Astrocyte of the cerebellum (primary cell): ENCODE measurements at places on chromosomes 3 and 15.

DNA sequence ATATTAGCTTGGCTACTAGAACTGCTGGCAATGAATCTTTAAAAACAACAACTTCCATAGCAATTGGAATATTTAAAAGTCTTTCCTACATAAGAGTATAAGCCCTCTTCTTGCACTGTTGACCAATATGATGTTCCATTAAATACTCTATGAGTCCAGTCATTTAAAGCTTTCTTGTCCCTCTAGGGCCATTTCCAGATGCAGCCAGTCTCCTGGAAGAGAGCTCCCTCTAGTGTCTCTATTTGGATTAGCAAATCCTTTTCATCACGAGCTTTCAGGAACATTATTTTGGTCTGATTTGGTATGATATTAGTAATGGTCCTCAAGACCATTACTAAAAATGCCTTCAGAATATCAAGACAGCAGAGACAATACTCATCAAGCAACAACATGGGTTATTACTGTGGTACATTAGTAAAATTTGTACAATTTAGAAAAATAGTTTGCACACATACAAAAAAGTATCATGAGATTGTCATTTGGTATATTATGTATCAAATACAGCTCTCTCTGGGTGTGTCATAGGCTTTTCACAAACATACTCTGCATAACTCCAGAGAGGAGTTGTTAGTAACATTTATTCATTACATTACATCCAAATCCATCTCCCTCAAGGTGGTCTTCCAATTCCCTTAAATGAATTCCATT lies 101.3 kb downstream of the DPH6 start:
- DNase-seq, result peak; percentile 37

GRCh38 chr3:59386165-59386564 lies 336.3 kb upstream of the CFAP20DC start:
- DNase-seq, result no peak

- DNase-seq, result no peak
Observed at GRCh38 chr3:163785693-163786092, 1292.6 kb downstream of the SI start.

DNA sequence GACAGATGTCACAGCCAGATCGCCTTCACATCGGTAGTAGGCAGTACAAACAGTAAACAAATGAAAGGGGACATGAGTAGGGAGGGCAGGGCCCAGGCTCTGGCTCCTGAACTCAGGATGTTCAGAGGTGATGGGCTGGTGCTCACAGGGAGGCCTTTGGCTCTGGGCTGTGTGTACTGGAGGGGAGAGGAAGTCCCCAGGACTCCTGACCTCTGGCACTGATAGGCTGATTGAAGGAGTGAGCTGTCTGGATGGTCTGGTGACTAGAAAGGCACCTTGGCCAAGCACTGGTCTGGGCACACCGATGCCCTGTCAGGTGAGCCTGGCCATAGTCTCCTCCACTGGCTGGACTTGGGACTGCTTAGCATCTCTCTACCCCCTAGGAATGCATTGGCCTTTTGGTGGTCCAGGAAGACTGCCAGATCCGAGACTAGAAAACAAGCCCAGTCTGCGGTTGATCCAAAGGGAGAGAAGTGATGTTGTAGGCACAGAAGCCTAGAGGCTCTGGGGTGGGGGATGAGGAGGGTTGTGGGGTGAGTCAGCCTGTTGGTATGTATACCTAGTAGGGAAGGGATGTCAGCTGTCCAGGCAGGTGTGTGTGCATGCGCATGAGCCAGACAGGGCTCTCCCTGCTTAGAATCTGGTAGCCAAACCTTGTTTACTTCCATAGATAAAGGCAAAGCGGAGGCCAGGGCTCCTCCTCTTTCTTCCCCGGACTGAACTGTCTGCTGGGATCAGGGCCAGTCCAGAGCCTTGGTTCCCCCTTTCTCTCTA lies 1.9 kb downstream of the SPINT1 start:
- DNase-seq, result no peak

DNA sequence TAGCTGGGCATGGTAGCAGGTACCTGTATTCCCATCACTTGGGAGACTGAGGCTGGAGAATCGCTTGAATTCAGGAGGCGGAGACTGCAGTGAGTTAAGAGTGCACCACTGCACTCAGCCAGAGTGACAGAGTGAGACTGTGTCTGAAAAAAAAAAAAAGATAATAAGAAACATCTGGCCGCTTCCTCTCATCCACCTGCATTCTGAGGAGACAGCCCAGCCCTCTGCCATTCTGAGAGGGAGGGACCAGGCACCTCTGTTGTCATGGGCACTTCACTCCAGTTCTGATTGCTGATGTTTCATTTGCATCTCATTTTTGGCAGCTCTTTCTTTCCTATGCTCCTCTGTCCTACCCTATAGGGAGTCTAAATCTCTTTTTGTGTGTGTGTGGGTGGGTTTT lies 36.4 kb upstream of the GSK3B start:
- no peak for DNase-seq

DNA sequence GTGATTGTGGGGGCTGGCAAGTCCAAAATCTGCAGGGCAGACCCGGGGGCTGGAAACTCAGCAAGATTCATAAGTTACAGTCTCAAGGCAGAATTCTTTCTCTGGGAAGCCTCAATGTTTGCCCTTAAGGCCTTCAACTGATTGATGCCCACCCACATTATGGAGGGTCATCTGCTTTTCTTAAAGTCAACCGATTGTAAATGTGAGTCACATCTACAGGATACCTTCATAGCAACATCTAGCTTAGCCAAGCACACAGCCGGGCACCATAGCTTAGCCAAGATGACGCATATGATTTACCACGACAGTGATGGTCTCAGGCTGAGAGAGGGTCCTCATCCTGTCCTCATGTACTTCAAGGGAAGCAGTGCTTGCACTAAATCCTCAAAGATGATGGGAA lies 43.5 kb downstream of the IDH2 start:
- no peak for DNase-seq

DNA sequence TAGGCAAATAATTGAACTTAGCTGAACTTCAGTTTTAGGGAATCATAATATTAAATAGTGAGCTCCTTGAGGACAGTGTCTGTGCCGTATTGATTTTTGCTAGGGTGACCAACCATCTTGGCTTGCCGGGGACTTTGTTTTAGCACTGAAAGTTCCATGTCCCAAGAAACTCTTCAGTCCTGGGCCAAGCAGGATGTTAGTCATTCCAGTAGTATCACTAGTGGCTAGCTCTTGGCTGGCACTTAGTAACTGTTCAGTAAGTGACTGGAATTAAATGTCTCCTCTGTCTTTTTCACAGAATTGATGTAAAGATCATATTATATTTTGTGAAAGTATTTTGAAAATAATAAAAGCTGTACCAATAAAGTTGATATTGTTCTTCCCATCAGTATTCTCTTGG lies 42.3 kb downstream of the RSRC1 start:
- DNase-seq, result no peak

- no peak for DNase-seq
Observed at GRCh38 chr3:187522293-187522692, 147.9 kb downstream of the SST start.

- DNase-seq, result no peak
Observed at GRCh38 chr3:57826952-57827723, 71.0 kb downstream of the SLMAP start.

DNA sequence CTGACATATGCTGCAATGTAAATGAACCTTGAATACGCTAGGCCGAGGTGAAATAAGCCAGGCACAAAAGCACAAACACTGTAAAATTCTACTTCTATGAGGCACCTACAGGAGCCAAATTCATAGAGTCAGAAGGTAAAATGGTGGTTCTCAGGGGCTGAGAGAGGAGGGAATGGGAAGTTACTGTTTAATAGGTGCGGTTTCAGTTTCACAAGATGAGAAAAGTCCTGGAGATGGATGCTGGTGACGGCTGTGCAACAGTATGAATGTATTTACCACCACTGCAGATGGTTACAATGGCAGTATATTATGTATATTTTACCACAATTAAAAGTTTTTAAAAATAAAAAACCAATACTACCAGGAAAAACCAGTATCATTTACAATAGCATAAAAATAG lies 4.0 kb downstream of the TNK2 start:
- DNase-seq, result no peak

GRCh38 chr3:75082845-75083244 lies 468.4 kb upstream of the CNTN3 start:
- no peak for DNase-seq

- DNase-seq, result peak; percentile 57
Observed at GRCh38 chr15:80856809-80857377, 77.7 kb downstream of the CEMIP start.

DNA sequence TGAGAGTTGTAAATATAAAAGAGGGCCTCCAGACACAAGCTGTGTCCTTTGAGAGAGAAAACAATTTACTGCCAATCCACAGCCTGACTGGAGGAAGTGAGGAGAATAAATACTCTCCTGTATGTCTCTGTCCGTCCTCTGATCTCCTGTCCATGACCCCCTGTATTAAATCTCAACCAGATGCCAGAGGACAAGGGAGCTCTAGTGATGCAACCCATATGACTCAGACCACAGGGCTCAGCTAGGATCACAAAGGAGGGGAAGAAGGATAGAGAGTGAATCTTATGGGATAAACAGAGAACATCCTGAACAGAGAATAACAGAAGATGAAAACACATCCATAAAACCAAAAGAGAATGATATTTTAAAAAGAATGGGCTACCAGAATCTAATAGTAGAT lies 482.6 kb downstream of the PLOD2 start:
- DNase-seq, result no peak

DNA sequence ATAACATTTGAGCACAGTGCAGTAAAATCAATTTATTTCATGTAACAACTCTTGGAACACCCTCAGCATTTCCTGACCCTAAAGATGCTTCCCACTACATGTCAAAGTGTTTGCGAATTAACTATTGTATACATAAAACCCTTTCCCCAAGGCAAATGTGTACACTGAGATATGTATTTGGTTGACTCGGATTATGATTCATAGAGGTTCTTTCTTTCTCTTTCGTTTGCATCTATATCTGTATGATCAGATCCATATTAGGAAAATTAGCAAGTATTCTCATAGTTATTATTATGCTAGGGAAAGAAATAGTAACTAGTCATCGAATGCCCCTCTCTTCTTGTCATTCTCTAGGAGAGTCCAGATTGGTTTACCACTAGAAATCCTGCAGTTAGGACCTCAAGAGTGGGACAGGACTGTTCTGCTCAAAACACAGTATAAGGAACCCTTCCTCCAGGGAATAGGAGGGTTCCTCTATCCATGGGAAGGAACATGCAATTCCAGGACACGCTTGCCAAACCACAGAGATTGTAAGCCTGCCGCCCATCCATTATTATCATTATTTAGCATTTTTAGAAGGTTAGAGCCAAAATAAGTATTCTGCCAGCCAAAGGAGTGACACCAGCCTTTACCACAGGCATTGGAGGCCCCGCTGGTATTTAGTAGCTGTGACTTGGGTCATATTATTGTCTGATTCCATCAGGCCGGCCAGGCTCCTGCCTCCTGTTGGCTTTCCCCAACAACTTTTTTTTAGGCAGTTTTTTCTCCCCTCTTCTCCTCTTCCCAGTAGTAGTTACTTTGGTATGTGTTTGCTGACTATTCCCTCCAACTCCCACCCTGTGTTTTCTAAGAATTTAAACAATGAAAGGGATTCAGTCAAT lies 100.7 kb downstream of the GALK2 start:
- DNase-seq, result peak; percentile 92

- DNase-seq, result no peak
Observed at GRCh38 chr3:123584284-123584987, 417 bp downstream of the HACD2 start.

- no peak for DNase-seq
Observed at GRCh38 chr15:44718927-44719292, 7.6 kb downstream of the B2M start.

DNA sequence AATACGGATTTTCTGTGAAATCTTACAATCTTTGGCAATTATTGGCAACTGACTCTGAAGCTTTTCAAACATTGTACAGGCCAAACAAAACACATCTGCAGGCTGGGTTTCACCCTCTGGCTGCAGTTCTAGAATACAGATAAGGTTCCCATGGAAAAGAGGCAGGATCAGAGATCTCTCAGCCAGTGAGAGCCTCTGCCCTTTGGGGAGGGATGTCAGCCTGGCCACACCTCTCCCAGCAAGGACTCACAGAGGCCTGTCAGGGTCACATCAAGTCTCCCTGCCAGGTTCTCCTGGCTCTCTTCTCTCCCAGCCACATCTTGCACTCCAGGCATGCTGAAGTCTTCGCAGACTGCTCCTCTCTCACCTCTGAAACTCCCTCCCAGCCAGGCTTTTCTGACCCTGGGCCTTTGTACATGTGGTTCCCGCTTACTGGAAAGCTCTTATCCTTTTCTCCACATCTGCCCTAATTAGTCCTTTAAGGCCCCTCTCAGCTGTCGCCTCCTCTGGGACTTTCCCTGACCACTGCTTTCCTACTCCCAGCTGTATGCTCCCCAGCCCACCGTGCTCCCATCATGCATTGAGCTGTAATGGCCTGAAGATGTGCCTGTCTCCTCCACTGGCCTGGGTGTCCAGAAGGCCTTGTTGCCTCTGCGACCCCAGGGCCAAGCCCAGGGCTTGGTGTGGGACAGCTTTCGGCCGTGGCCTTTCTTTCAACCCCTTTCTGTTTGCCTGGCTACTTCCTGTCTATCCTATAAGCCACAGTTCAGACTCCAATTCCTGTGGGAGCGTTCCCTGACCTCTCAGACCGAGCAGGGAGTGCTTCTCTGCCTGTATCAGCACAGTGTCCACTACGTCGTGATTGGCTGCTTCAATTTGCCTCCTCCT lies 4.3 kb downstream of the RBP1 start:
- peak; percentile 54 for DNase-seq

DNA sequence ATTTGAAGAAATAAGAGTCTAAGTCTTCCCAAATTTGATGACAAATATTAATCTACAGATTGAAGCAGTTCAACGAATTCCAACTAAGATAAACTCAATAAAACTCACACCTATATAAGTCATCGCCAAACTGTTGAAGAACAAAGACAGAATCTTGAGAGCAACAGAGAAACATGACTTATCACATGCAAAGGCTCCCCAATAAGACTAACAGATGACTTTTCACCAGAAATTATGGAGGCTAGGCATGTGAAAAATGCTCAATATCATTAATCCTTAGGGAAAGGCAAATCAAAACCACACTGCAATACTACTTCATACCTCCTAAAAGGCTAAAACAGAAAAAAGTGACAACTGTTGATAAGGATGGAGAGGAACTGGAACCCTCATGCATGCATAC lies 517.6 kb upstream of the SUCLG2 start:
- DNase-seq, result no peak

GRCh38 chr3:111577798-111578685 lies 17.1 kb downstream of the ZBED2 start:
- peak; percentile 80 for DNase-seq

GRCh38 chr3:196772102-196772501 lies 32.4 kb downstream of the PAK2 start:
- no peak for DNase-seq

- no peak for DNase-seq
Observed at GRCh38 chr15:88512601-88513000, 33.9 kb downstream of the DET1 start.
